ENCODE measurements at places on chromosomes 3 and 15.

DNA sequence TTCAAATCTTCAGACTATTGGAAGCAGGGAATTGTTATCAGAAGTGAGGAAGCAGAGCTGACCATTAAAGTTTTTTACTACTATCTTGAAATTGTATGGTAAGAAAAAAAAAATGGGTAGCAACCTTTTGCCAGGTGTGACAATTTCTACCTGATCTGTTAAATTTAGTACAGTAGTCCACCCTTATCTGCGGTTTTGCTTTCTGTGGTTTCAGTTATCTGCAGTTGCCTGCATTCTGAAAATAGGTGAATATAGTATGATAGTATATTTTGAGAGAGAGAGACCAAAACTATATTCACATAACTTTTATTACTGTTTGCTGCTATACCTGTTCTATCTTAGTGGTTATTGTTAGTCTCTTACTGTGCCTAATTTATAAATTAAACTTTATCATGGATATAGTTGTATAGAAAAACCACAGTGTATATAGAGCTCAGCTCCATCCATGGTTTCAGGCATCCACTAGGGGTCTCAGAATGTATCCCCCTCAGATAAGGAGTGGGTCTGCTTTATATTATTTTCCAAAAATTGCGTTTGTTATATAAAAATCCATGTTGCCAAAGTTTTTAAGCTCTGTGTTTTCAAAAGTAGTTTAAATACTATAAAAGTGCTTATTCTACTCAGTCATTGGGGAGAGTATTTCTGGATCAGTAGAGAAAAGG is 69.9 kb downstream of the PTPRG start:
- no peak for DNase-seq

GRCh38 chr3:53005338-53005737 is 40.5 kb downstream of the SFMBT1 start:
- no peak for DNase-seq

DNA sequence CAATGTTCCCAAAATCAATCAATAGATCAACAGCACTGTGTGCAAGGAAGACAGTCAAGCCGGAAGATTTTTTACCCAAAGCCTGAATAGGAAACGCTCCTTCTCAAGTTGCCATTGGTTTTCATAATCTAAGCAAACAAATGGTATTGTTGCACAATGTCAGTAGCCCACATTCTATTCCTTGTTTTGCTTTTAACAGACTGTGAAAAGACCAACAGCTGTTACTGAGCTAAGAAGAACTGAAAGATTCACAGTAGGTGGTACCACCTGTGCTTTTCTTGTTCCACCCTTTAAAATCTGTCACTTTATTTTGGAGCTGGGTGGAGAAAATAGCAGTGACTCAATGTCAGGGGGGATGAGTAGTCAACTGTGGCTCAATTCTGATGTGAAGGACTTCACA is 357.5 kb upstream of the CADM2 start:
- no peak for DNase-seq

DNA sequence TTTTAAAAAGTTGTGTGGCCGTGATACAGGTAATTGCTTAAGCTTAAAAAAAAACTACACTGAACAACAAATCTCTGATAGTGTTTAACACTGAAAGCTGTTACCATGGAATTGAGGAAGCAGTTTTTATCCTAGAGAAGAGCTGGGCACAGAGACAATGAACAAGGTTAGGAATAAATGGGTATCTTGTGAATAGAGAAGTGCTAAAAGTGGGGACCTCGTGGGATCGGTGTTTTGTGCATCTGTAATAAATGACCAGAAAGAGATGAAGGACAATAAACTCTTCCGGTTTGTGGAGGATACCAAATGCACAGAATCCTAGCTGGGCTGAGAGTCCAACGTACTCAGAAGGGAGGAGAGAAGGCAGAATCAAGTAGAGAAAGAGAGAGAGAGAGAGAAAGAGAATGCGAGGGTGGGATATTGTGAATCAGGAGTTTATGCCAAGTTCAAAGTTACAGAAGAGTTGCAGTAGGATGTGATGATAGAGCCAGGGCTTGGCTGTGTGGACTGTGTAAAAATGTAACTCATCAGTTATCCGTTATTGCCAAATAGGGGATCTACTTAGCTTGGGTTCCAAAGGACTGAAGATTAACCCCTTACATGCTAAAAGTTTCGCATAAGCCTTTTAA is 148.9 kb downstream of the IL20RB start:
- DNase-seq, result no peak

DNA sequence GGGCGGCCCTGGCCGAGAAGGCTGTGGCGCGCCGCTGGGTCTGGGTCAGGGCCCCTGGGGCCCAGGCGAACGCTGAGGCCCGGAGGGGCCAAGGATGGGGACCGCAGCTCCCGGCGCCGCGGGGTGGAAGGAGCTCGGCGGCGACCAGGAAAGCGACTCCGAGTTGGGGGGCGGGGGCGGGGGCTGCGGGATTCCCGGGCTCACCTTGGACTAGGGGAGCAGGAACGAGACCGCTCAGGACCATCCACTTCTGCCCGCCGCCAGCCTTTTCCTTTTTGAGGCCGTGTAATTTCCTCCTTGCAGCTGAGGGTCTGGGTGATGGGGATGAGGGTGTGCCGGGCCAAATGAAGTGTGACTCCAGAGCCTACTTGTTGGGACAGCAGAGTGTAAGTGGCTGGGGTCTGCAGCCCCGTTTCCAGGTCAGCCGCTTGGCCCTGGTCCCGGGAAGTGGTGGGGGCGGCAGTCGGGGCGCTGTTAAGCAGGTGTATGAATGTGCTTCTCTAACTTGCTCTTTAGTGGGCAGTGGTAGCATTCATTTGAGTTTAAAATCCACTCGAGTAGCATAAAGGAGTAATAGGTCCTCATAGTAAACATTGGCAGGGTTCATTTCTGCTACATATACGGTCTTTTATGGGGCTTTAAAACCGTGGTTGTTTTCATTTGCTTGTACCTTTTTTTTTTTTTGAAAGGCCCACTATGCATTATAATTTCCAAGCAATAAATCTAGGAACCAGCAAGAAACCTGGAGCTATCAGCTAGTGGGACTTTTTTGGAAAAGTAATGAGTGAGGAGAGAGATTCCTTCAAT is 717 bp downstream of the PXK start:
- DNase-seq, result peak; percentile 32

DNA sequence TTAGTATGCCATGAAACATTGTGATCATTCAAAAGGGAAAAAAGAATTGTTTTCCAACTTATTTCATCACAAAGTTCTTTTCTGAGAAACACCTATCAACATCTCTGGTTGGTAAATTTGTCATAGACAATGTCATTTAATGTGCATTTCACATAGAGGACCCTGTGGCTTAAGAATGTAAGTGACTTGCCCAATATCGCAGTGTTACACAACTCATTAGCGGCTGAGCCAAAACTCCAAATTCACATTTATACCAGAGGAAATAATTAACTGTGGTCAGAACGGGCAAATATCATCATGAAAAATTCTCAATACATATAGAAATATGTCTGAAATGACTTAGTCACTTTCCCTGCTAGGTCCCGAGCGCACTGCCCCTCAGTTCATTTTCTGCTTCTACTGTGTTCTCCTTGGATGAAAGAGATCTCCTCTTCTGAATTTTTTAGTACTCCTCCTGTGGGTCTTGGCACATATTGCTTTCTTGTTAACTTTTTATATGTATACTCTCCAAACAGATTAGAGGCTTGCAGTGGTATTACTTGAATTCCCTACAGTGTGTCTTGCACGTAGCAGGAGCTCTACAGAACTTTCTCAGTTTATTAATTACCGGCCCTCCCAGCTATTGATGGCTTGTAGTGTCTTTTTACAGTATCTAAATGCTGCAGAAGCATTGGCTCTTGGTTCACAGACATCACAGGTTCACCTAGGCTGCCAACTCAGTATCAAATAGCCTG is 33.1 kb downstream of the PTX3 start:
- peak; percentile 39 for DNase-seq

GRCh38 chr15:25910832-25911231 is 47.7 kb upstream of the ATP10A start:
- DNase-seq, result no peak

GRCh38 chr3:159828542-159828943 is 160.1 kb upstream of the IL12A start:
- DNase-seq, result peak; percentile 72

GRCh38 chr15:80779658-80780415 is 667 bp downstream of the CEMIP start:
- peak; percentile 46 for DNase-seq

GRCh38 chr15:34886134-34886533 is 83.4 kb downstream of the AQR start:
- peak; percentile 9 for DNase-seq

- DNase-seq, result no peak
Observed at GRCh38 chr3:182349951-182350517, 443.3 kb upstream of the ATP11B start.

DNA sequence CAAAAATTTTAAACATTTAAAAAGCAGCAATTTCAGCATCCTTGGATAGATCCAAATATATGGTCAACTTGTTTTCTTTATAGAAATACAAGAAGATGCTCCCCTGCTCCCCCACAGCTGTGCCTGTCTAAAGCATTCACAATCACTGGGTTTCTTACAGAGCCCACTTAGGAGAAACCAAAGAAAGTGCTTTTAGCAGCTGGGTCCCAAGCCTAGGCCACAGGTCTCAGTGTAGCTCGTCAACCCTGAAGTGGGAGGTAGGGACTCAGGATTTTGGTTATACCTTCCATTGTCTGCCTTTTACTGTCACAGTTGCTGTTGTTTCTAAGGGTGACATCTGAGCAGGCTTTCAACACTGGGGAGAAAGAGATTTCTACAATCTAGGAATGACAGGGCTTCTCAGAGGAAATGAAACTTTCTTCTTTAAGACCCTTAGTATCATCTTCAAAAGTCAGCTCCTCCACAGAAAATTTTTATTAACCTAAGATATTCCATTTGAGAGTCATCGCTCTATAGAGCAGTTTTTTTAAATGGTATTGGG is 199.3 kb upstream of the CMC1 start:
- no peak for DNase-seq

GRCh38 chr15:81160312-81161159 is 26.5 kb downstream of the CFAP161 start:
- DNase-seq, result peak; percentile 89

DNA sequence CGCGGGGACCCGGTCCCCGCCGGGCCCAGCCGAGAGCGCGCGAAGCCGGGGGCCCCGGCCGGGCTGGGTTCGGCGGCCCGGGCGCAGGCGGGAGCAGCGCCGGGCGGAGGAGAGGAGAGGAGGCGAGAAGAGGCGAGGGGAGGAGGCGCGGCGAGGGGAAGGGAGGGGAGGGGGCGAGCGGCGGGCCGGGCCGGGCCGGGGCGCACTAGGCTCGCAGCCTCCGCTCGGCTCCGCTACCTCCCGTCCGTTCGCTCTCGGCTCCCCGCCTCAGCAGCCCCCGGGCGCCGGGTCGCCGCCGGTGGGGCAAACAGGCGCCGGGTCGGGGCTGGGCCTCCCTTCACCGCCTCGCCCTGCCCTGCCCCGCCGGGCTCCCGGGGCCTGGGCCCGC is 351 bp downstream of the INSYN1 start:
- DNase-seq, result peak; percentile 31

GRCh38 chr3:63817225-63817624 is 1.9 kb upstream of the C3orf49 start:
- no peak for DNase-seq

DNA sequence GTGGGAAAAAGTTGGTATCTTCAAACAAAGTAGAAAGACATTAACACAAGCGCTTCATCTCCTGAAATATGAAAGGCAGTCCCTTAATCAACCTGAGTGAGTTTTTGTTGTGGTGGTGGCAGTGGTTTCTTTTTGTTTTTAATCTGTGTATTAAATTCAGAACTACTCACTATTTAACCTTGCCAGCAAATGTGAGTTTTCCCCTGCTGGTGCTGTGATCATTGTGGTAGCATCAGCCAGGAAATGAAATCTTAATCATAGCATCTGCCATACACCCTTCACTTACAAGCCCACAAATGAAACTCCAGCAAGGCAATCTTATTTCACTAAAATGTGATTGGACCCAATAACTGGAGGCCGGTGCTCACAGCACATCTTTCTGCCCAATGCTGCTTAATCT is 229.7 kb downstream of the SHOX2 start:
- DNase-seq, result no peak
